ENCODE measurements at places on chromosomes 6 and 20. TPM values are rescaled to one million over a fixed set of nuclear protein-coding genes. Genes with fewer than 3 reads are reported as not detected.

DNA sequence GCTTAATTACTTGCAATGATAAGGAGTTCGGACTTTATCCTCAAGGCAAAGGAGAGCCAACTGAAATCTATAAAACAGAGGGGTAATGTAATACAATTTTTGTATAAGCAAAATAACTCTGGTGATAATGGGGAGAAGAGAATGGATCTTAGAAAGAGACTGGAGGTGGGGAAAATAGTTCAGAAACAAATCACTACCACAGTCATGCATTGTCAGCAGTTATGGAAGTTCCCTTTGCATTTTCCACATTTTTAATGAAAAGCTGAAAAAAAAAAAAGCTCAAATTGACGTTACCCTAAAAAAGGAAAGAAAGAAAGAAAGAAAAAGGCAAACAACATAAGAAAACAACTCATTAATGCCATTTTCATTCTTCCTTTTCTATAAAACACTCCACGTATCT lies 337.6 kb upstream of the HSF2 start:
- H3K4me1 ChIP-seq: peaks cover 44% of the 10 kb centered on the region
- H3K36me3 ChIP-seq: no peaks in the 10 kb centered on the region
- no peak for DNase-seq
- no peaks in the 10 kb centered on the region for H3K27me3 ChIP-seq

- no peaks in the 10 kb centered on the region for H3K27me3 ChIP-seq
- H3K4me1 ChIP-seq: peaks cover 26% of the 10 kb centered on the region
- H3K27ac ChIP-seq: peak overlapping the region; percentile 54
- no peak for DNase-seq
- peaks cover 40% of the 10 kb centered on the region for H3K36me3 ChIP-seq
Measured at GRCh38 chr6:12033770-12034169, 21.7 kb downstream of the HIVEP1 start.

- H3K27ac ChIP-seq: no peak overlapping the region
- no peak for DNase-seq
- H3K36me3 ChIP-seq: no peaks in the 10 kb centered on the region
- H3K4me1 ChIP-seq: no peaks in the 10 kb centered on the region
- H3K4me3 ChIP-seq: no peak overlapping the region
- no peaks in the 10 kb centered on the region for H3K27me3 ChIP-seq
Measured at GRCh38 chr6:88105741-88106340, 58.2 kb downstream of the SPACA1 start.

The BTNL2 gene
- not detected for total RNA-seq
